ENCODE measurements at places on chromosomes 3 and 15.

- DNase-seq = no peak
Observed at GRCh38 chr3:86782286-86782685, 208.7 kb downstream of the VGLL3 start.

DNA sequence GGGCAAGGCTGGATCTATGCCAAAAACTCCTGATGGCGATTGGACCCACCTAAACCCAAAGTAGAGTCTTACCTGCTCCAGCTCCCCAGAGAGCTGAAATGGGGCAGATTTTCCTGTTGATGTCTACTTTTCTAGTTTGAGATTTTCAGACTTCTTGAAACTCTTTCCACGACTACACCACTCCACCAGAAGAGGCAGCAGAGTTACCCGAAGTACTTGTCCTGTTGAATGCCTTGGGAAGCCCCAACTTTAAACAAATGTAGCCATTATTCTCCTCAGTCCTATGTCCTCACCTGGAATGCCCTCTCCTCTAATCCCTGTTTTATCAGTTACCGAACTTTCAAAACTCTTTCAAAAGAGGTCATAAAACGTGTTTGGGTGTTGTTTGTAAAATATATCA, 843.8 kb downstream of the VGLL3 start:
- no peak for DNase-seq

DNA sequence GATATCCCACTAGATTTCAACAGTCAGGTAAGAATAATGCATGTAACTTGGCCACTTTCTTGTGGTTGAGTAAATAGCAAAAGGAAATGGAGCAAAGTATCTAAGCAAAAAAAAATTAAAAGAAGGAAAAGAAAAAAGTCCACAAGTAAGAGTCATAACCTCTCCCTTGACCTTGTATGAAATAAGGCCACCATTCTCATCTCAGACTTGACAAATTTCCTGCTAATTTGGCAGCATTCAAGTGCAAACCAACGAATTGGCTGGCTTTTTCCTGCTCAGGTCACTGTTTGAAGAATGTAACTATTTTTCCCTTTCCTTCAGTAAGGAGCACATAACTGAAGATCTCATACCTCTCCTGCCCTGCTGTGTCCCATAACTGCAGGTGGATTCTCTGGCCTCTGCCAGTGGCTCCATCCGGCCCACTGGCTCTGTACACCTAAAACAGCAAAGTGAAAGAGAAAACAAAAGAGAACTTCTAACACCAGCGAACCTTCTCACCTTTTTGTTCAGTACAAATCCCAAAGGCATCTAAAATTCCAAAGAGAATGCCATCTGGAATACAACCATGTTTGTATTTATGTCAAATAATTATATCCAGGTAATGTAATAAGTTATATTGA, 33.4 kb upstream of the RSL24D1 start:
- no peak for DNase-seq

GRCh38 chr15:72998226-72998625, 54.0 kb upstream of the NEO1 start:
- DNase-seq = no peak

DNA sequence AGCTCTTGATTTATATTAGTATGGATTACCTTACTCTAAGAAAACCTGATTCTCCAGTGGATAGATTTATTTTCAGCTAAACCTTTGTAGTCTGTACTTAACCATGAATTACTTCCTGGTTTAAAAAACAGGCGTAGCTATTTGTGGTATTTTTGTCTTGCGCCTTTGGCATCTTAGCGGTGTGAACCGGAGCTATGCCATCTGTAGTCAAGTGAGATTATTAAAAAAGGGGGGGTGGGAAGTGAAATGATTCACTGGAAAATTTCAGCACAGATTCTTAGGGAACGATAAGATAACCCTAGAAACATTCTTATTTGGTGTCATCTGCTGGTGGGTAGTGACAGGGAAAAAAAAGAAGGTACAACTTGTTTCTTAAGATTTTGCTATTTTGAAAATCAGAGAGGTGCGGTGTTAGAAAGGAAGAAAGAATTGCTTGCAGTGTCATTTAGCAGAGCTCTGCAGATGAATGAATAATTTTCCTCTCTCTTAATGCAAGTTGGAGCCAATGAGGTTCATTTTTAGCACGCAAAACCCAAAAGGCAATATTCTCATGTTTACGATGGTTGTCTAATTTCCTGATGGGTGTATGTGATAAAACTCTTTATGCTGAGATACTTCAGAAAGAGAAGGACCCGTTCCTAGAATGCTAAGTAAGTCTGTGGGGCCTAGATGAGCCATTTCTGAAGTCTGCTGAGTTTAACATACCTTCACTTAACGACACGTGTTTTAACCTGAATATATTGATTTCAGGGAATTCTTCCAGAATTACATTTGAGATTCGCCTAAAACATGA, 44.0 kb downstream of the PSMD6 start:
- DNase-seq = no peak

- no peak for DNase-seq
Observed at GRCh38 chr3:144106970-144107369, 135.3 kb downstream of the DIPK2A start.

DNA sequence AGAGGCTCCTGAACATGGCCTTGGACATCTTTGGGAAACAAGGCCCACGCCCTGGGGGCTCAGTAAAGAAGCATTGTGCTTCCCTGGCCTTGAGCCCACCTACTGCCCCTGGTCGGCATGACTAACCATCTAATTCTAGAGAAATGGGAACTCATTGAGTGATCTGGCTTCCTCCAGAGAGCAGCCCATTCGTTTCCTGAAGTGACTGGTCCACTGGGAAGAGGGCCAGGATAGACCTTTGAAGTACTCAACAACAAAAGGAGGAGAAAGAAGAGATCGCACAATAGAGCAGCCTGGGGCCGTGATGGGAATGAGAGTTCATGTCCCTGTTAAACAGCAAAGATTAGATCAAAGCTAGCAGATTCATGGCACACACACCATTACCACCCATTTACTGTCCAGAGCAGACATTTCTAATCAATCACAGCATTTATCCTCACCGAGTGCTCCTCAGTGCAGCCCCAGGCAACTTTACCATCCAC, 514.4 kb upstream of the PROK2 start:
- peak; percentile 12 for DNase-seq

- no peak for DNase-seq
Observed at GRCh38 chr3:160400702-160401150, 1.3 kb downstream of the SMC4 start.

GRCh38 chr3:131223373-131224289, 157.9 kb upstream of the NUDT16 start:
- no peak for DNase-seq

DNA sequence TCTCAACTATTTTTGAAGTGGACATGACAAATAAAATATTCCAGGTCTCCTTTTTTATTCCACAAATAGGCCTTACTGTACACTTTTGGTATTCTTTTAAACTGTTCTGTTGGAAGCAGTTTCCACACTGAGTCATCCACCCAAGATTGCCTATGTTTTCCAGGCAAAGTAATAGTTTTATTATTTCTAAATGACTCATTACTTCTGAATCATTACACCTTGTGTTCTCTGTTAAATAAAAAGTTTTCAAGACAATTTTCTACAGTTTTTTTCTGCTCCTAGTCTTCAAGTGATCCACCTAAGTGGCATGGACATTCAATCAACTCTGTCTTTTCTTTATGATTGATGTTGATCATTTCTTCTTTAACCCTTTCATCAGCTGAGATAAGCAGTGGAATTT, 26.5 kb downstream of the PPP2R3A start:
- no peak for DNase-seq

DNA sequence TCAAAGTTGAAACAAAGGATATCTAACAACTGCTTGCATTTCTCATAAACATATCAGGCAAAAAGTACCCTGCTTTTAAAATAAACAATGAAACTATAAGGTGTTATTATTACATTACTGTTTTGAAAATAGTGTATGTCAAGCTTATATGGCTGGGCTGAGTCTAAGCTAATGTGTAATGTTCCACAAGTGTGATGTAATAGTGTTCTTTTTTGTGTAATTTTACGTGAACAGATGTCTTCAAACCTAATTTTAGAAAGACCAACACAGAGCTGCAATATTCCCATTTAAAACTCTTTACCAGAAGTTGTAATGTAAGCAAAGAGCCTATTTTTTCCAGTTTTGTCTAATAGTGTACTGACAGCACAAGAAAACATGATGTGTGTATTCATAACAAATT, 34.0 kb downstream of the MINDY2 start:
- DNase-seq = no peak

DNA sequence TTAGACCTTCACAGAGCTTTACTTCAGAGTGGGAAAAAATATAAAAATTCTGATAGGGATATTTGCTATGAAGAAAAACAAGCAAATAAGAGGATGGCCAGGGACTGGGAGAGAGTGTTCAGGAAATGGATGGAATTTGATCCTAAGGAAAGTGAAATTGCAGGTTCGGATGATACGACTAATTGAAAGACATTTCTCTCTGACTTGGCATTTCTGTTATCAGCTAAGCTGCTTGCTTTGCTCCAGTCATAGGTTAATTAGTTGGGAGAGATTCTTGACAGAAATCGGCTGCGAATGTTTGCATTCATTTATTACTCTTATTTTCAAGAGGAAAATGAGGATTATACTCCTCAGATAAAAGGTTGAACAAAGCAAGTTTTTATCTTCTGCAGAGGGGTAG, 808.7 kb upstream of the NECTIN3 start:
- DNase-seq = no peak

- DNase-seq = no peak
Observed at GRCh38 chr15:74291101-74292071, 55.3 kb downstream of the CCDC33 start.

GRCh38 chr3:196159952-196160804, 51.0 kb downstream of the ZDHHC19 start:
- no peak for DNase-seq

DNA sequence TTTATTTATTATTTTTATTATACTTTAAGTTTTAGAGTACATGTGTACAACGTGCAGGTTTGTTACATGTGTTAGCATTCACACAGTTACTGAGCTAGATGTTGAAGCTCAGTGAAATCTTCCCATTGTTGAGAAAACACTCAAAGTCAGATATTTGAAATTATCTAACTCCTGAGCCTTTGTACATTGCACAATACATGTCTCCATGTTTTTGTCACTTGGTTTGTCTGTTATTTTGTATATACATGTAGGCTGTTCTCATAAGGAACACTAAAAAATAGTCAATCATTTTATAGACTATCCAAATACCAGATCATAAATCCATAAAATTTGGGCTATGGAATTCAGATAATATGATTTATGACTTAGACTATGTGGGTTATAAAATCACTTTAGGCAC, 1126.5 kb downstream of the NSUN3 start:
- no peak for DNase-seq

DNA sequence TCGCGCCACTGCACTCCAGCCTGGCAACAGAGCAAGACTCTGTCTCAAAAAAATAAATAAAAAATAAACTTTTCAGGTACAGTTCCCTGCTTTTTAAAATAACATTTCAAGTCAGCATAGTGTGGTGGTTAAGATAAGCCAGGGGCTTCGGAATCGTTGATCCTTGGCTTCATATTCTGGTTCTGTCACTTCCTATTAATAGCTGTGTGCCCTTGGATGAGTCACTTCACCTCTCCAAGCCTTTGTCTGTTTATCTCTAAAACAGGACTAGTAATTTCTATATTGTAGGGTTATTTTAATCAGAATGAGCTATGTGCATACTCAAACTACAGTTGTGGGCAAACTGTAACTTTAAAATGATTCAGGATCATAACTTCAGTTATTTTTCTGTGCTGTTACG, 53.8 kb upstream of the SENP5 start:
- DNase-seq = no peak

GRCh38 chr15:98951493-98952320, 55.9 kb downstream of the PGPEP1L start:
- DNase-seq = no peak

GRCh38 chr3:62095080-62095479, 278.3 kb downstream of the FEZF2 start:
- no peak for DNase-seq

- no peak for DNase-seq
Observed at GRCh38 chr15:68507447-68507846, 71.3 kb upstream of the CORO2B start.

GRCh38 chr3:44114142-44114541, 127.5 kb upstream of the TOPAZ1 start:
- DNase-seq = no peak

DNA sequence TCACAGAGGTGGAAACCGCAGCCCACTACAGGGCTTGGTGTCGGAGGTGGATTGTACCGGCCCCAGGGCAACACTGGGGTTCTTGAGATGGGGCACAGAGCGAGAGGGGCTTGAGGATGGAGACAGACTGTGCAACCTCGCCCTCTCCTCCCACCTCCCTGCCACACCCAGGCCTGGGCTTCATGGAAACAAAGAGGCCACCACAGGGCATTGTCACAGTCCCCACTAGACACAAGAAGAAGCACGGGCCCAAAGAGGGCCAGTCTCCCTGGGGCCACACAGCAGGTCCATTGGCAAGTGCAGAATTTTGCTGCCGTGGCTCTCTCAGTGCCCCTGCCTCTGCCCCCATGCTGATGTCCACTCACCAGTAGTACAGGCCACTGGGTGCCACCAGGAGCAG, 4.1 kb upstream of the CALML4 start:
- no peak for DNase-seq

GRCh38 chr15:64749167-64749566, 26.2 kb downstream of the RBPMS2 start:
- no peak for DNase-seq

DNA sequence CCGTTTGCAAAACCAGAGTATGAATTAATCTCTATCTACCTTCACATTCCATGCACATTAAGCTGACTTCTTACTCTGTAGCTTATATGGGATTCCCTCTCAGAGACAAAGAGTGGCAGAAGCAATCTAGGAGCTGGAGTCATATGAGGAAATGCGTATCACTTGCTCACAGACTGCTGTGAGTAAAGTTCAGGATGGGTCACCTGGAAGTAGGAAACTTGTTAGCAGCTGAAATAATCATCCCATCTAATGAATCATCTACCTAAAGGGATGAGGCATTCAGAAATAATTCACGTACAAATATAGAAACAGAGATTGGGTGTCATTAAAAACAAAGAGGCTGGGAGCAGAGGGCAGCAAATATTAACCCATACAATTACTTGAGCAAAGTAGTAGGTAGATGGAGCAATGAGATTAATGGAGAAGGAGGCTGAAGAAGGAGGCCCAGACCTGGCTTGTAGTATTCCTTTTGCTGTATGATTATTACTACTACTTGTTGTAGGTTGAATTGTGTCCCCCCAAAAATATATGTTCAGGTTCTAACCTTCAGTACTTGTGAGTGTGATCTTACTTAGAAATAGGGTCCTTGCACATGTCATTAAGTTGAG, 866.3 kb downstream of the ROBO2 start:
- no peak for DNase-seq

GRCh38 chr15:25133804-25134203, 179.0 kb downstream of the SNRPN start:
- no peak for DNase-seq

DNA sequence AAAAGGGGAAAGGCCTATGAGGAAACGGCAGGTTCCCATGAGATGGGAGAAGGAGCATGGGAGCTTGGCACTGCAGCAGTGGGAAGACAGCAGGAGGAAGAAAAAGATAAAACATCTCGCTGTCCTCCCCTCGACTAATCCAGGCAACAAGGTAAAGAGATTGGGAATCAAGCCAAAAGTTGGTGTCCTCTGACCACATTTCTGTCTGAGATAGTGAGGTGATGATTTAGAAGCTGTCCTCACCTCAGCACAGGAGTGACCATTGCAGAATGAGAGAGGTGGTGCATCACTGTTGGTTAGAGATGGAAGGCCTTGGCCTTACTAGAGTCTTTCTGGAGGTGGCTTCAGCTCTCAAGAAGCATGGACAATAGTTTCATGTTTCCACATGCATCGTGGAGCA, 226.6 kb upstream of the CCDC54 start:
- no peak for DNase-seq
